ENCODE measurements at places on chromosomes 4 and X. TPM values are rescaled to one million over a fixed set of nuclear protein-coding genes. Genes with fewer than 3 reads are reported as not detected.

The RAB40AL gene
- total RNA-seq, result 0.22 TPM

The MSL3 gene
- total RNA-seq, result 21.9 TPM

The TBX22 gene
- total RNA-seq, result not detected

The CCNB3 gene
- total RNA-seq, result 0.52 TPM

The TEX11 gene
- not detected for total RNA-seq

The ODAPH gene
- not detected for total RNA-seq

The UGT2B15 gene
- total RNA-seq, result not detected

The FAM9C gene
- total RNA-seq, result not detected

The MTNR1A gene
- total RNA-seq, result 0.64 TPM

The XG gene
- not detected for total RNA-seq

The ANTXR2 gene
- total RNA-seq, result 4.6 TPM

The FAM184B gene
- not detected for total RNA-seq

The GRIA3 gene
- not detected for total RNA-seq

The PHOX2B gene
- not detected for total RNA-seq

The CYBB gene
- total RNA-seq, result 0.10 TPM

The SPATA4 gene
- total RNA-seq, result not detected

The ADH1A gene
- not detected for total RNA-seq

The C4orf36 gene
- total RNA-seq, result 2.5 TPM

The SH3BGRL gene
- total RNA-seq, result 52.1 TPM

The MGAT4D gene
- not detected for total RNA-seq

The HPGD gene
- total RNA-seq, result 50.0 TPM

The KLF8 gene
- not detected for total RNA-seq

The DUSP21 gene
- total RNA-seq, result not detected

The ADH1B gene
- not detected for total RNA-seq

The SPANXN3 gene
- total RNA-seq, result not detected

The PPARGC1A gene
- total RNA-seq, result 0.06 TPM

The ERAS gene
- total RNA-seq, result not detected

The PSMD10 gene
- total RNA-seq, result 74.9 TPM

The HAUS7 gene
- 59.6 TPM for total RNA-seq

The HSD17B11 gene
- 54.8 TPM for total RNA-seq

The PPP1R3F gene
- total RNA-seq, result 3.3 TPM

The ZNF595 gene
- 15.2 TPM for total RNA-seq

The KLKB1 gene
- not detected for total RNA-seq

The CLDN22 gene
- not detected for total RNA-seq

The ZNF732 gene
- total RNA-seq, result not detected

The USP11 gene
- 54.7 TPM for total RNA-seq

The BRS3 gene
- not detected for total RNA-seq

The MAB21L2 gene
- total RNA-seq, result not detected

The ABCE1 gene
- total RNA-seq, result 74.6 TPM

The ZXDB gene
- 7.0 TPM for total RNA-seq

The TLR3 gene
- total RNA-seq, result 0.25 TPM

The TCP11X1 gene
- not detected for total RNA-seq

The PLP2 gene
- total RNA-seq, result 414 TPM

The WAS gene
- total RNA-seq, result not detected

The LDB2 gene
- total RNA-seq, result not detected

The SPANXC gene
- 0.65 TPM for total RNA-seq

The GAGE12J gene
- total RNA-seq, result not detected

The TEX13C gene
- not detected for total RNA-seq

The EDNRA gene
- 0.30 TPM for total RNA-seq

The SH3TC1 gene
- total RNA-seq, result 8.8 TPM

The AREG gene
- total RNA-seq, result 96.5 TPM

The TMSB15A gene
- not detected for total RNA-seq

The UGT2B17 gene
- not detected for total RNA-seq

All from A549 treated with RU486 at 1 μM for 4 hours (cell line).